ENCODE measurements at places on chromosomes 3 and 15. TPM values are rescaled to one million over a fixed set of nuclear protein-coding genes. Genes with fewer than 3 reads are reported as not detected.

The ZIC1 gene
- total RNA-seq, result 10.5 TPM

The IDH3A gene
- total RNA-seq, result 52.6 TPM

The EID1 gene
- total RNA-seq, result 210 TPM

The LXN gene
- total RNA-seq, result not detected

The GOLGA6L9 gene
- 0.12 TPM for total RNA-seq

The LMCD1 gene
- 10.0 TPM for total RNA-seq

The RTP3 gene
- 0.20 TPM for total RNA-seq

The SYNPR gene
- total RNA-seq, result not detected

DNA sequence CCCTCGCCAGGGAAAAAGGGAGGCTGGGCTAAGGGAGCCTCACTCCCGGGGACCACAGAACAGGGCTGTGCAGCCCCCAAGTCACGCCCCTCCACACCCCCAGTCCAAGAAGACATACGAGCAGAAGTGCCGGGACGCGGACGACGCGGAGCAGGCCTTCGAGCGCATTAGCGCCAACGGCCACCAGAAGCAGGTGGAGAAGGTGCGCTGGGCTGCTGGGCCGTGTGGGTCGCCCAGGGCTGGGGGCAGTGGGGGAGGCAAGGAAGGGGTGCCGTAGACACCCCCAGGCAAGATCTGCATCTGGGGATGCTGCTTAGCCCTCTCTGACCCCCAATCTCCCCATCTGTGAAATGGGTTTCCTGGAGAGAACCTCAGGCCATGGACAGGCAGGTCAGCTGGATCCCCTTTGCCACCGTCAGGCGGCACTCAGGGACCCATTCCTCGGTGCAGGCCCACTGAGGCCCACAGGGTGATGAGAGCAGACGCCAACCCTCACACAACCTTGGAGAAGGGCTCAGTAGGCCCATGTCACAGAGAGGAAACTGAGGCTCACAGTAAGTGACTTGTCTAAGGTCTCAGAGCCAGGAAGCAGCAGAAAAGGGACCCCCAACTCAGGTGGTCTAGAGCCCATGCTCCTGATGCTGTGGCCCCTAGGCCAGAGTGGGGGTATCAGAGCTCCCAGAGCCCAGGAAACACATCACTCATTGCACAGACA, 33.7 kb downstream of the PSTPIP1 start:
- DNase-seq, result no peak

DNA sequence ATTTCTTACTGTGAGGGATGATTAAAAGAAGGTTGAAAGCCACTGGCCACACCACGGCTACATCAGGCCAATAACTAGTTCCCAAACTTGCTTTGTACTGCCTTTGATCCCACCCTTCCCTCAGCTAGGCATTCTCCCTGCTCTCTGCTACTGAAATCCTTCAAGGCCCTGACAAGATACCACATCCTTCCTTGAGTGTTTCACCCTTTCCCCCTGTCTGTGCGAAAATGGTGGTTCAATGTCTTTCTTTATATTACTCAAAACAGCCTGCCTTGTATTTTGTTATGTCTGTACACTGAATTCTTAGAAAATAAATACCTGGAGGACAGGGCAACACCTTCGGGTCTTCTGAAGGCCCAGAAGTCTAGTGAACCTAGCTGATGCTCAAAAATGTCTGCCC, 932 bp upstream of the VPS8 start:
- no peak for DNase-seq

DNA sequence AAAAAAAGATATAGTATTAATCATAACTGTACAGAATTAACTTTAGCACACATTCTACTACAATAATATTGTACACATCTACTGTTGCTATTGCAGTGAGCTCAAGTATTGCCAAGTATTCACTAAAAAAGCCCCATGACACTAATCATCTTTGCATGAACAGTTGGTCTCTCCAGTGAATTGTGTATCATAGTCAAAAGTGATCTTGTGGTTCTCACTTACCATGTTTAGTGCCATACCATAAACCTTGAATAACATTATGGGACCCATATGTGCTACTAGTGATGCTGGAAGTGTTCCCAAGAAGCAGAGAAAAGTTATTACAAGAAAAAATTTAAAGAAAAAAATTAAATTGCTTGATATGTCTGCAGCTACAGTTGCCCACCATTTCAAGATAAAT, 177.1 kb downstream of the PCCB start:
- no peak for DNase-seq

GRCh38 chr15:57377478-57377847, 1.2 kb downstream of the CGNL1 start:
- peak; percentile 33 for DNase-seq

GRCh38 chr3:45080824-45081223, 54.7 kb downstream of the CLEC3B start:
- DNase-seq, result no peak

Data from M059J (cell line).